Endothelial cell (in vitro differentiated cells): ENCODE measurements at places on chromosomes 3 and 15.

GRCh38 chr3:167958141-167958540 lies 137.6 kb downstream of the GOLIM4 start:
- no peak for DNase-seq

- DNase-seq: no peak
These were observed 23.0 kb upstream of the CLDN1 start for GRCh38 chr3:190345027-190345821.

DNA sequence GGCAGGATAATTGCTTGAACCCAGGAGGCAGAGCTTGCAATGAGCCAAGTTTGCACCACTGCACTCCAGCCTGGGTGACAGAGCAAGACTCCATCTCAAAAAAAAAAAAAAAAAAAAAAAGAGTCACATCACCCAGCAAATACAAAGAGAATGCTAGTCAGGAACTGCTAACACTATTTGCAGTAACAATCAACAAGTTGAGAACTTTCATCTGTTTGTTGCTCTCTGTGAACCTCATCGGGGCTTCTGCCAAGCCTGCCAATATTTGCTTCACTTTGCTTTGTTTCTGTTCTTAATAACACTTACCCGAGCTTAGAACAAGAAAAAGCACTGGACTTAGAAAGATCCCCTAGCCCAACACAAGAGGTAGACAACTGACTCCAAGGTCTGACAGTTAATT lies 76.9 kb downstream of the PLCH1 start:
- DNase-seq: no peak

DNA sequence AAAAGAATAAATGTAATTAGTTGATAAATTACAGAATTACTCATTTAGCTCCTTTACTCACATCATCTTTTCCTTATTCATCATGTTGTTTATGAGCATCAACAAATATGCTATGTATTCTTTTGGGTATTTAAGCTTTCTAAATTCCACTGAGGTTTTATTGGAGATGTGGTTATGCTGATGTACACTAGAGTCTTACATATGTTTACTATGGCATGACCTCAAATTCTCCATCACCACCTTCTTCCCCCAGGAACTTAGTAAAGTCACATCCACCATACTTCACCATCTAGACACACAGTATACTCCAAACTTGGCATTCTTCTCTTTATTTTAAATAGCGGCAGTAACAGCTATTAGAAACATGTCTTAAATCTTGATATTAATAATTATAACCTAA lies 74.1 kb upstream of the MELTF start:
- DNase-seq: no peak

GRCh38 chr3:48990636-48991469 lies 812 bp downstream of the P4HTM start:
- no peak for DNase-seq
